Ascending aorta (tissue), 2 donors: ENCODE measurements at places on chromosomes 16 and 17. TPM values are rescaled to one million over a fixed set of nuclear protein-coding genes. Genes with fewer than 3 reads are reported as not detected.
A peak's percentile ranks its signal among the peaks of the same experiment; 100 is the strongest.

DNA sequence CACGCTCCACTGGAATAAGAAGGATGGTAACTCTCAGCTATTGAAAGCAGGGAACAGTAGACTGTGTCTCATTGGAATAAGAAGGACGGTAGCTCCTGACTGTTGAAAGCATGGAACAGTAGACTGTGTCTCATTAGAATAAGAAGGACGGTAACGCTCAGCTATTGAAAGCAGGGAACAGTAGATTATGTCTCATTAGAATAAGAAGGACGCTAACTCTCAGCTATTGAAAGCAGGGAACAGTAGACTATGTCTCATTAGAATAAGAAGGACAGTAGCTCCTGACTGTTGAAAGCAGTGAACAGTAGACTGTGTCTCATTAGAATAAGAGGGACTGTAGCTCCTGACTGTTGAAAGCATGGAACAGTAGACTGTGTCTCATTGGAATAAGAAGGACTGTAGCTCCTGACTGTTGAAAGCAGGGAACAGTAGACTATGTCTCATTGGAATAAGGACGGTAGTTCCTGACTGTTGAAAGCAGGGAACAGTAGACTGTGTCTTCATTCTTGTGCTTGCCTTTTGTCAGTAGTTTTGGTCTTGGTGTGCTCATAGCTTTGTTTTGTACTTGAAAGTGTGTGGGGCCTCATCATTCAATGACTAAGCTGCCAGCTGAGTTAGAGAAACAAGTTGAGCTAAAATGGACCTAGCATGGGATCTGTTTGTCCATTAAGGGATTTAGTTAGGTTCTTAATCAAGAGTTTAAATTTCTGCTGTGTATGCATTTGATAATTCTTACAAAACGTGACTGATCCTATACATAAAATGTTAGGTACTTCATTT is 58.5 kb downstream of the BANP start:
- no peak for DNase-seq
- no peak overlapping the region for H3K4me3 ChIP-seq
- no peaks in the 10 kb centered on the region for H3K27me3 ChIP-seq
- H3K36me3 ChIP-seq, result peaks cover 30% of the 10 kb centered on the region
- no peak overlapping the region for H3K27ac ChIP-seq
- H3K4me1 ChIP-seq, result no peaks in the 10 kb centered on the region

DNA sequence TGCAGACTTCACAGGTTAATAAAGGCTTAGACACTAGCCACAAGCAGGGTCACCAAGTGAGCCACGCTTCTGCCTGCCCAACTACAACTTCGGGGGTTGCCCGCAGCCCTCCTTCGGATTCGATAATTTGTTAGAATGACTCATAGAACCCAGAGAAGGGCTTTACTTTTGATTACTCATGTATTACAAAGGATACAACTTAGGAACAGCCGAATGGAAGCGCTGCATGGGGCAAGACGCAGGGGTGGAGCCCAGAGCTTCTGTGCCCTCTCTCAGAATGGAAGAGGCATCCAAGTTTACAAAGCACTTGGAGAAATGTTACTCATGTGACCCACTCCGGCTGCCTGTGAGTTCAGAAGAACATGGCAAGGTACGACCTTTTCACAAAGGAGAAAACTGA is 7.5 kb upstream of the CDH5 start:
- H3K4me3 ChIP-seq, result no peak overlapping the region
- H3K4me1 ChIP-seq, result no peaks in the 10 kb centered on the region
- no peaks in the 10 kb centered on the region for H3K36me3 ChIP-seq
- no peak overlapping the region for H3K27ac ChIP-seq

DNA sequence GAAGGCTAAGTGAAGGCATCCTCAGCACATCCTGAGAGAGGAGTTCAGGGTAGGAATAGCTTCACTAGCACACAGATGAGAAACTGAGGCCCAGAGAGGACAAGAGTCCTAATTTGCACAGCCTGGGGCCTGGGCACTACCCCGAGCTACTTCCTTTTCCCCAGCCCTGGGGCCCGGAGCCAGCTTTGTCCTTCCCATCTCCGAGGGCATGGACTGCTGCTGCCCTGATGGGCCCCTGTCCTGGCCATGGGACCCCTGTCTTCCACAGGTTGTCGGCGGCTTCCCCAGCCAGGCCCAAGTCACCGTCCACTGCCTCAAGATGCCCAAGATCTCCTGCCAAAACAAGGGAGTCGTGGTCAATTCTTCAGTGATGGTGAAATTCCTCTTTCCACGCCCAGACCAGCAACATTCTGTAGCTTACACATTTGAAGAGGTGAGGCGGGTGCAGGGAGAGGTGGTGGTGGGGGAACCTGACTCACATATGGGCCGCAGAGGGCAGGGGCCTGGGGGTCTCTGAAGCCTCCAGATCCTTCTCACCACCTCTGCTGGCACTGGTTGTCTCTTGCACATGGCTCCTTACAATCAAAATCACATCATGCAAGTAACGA is 11.4 kb upstream of the NLRC5 start:
- H3K27ac ChIP-seq, result no peak overlapping the region
- no peaks in the 10 kb centered on the region for H3K27me3 ChIP-seq
- no peak for DNase-seq
- H3K4me1 ChIP-seq, result peaks cover 9% of the 10 kb centered on the region

DNA sequence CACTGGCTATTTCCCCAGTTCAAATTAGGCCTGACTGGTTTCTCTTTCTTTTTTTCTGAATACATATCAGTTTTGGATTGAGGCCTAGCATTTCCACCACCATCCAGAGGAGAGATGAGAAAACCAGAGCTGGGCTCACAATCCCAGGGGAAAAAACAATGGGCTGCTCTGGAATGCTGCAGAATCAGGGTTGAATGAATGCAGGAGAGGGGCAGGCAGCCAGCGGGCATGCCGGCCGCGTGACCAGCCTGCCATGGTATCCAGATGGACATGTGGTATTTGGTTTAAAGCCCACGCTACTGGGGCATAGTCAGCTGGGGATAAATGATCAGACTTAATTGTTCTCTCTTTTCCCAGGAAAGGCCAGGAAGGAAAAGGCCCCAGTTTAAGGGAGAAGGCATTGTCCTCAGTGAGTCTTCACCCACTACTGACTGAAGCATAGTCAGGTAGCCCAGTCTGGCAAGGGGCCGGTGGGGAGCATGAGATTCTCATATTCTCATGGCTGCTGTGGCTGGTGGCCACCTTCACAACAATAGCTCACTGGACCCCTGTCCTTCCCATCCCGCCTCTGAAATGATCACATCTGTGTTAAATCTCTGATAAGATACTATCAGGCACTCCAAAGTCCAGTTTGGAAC is 38.7 kb upstream of the RHOT1 start:
- H3K4me1 ChIP-seq, result no peaks in the 10 kb centered on the region
- DNase-seq, result no peak
- H3K27ac ChIP-seq, result no peak overlapping the region
- no peaks in the 10 kb centered on the region for H3K27me3 ChIP-seq

DNA sequence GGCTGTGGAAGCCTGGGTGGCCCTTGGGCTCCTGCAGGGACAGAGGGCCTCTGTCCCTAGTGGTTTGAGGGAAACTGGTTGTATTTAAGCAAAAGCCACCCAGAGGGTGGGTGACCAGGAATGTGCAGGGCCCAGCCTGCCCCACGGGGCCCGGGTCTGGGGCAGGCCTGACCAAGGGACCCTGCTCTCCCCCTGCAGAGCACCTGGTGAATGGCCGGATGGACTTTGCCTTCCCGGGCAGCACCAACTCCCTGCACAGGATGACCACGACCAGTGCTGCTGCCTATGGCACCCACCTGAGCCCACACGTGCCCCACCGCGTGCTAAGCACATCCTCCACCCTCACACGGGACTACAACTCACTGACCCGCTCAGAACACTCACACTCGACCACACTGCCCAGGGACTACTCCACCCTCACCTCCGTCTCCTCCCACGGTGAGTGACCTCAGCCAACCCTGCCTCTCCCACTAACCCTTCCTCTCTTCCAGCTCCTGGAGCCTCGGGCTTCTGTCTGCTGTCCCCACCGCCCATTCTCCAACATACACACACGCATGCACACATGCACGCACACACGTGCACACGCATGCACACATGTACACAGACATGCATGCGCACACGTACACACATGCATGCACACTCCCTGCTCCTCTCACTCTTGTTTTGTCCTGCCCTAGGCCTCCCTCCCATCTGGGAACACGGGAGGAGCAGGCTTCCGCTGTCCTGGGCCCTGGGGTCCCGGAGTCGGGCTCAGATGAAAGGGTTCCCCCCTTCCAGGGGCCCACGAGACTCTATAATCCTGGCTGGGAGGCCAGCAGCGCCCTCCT is 10.4 kb downstream of the GALK1 start:
- no peak overlapping the region for H3K27ac ChIP-seq
- H3K36me3 ChIP-seq, result peaks cover 10% of the 10 kb centered on the region
- H3K4me1 ChIP-seq, result peaks cover 10% of the 10 kb centered on the region
- no peak overlapping the region for H3K4me3 ChIP-seq

- no peak for DNase-seq
- no peak overlapping the region for H3K4me3 ChIP-seq
- H3K27ac ChIP-seq, result no peak overlapping the region
- H3K36me3 ChIP-seq, result no peaks in the 10 kb centered on the region
These were observed 26.1 kb downstream of the TNS4 start for GRCh38 chr17:40475234-40475908.

DNA sequence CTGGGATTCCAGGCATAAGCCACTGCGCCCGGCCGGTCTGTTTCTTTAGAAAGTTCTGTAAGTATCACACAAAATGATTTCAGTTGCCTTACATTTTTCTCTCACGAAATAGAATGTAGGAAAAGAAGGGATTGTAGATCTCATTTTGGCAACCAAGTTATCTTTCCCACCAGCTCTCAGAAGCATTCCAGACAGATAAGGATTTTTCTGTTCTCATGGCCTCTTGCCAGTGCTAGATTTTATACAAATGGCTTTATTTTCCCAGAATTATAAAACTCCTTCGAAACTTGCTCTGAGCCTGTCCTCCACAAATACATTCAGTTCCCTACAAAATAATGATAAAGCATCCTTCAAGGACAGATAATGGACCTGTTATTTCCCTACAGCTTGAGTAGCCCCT is 46.9 kb downstream of the LCMT1 start:
- H3K27me3 ChIP-seq, result no peaks in the 10 kb centered on the region
- no peak overlapping the region for H3K27ac ChIP-seq
- no peak for DNase-seq
- H3K36me3 ChIP-seq, result peaks cover 83% of the 10 kb centered on the region
- H3K4me1 ChIP-seq, result no peaks in the 10 kb centered on the region

- H3K27me3 ChIP-seq, result no peaks in the 10 kb centered on the region
- peaks cover 17% of the 10 kb centered on the region for H3K4me1 ChIP-seq
- H3K4me3 ChIP-seq, result no peak overlapping the region
- H3K27ac ChIP-seq, result peak overlapping the region; percentile 64
- no peaks in the 10 kb centered on the region for H3K36me3 ChIP-seq
- DNase-seq, result peak; percentile 82
These were observed 30.8 kb downstream of the USP10 start for GRCh38 chr16:84730406-84731106.

DNA sequence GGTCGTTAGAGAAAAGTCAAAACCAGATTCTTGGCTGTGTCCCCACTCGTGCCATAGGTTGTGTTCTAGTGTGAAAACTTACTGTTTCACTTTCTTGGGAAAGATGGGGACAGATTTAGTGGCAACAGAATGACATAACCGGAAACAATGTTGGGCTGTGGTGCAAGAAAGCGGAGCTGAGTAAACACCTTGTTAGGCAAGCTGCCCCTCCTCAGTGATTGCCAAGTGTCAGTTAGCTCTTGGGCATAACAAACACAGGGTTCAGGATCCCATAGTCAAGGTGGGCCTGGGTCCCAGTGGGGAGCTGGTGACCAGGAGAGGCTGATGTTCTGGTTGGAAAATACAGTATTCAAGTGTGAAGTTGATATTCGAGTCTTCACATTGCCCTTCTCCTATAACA is 15.4 kb downstream of the UBN1 start:
- H3K4me1 ChIP-seq, result no peaks in the 10 kb centered on the region
- no peak for DNase-seq
- H3K36me3 ChIP-seq, result peaks cover 42% of the 10 kb centered on the region
- no peak overlapping the region for H3K4me3 ChIP-seq

DNA sequence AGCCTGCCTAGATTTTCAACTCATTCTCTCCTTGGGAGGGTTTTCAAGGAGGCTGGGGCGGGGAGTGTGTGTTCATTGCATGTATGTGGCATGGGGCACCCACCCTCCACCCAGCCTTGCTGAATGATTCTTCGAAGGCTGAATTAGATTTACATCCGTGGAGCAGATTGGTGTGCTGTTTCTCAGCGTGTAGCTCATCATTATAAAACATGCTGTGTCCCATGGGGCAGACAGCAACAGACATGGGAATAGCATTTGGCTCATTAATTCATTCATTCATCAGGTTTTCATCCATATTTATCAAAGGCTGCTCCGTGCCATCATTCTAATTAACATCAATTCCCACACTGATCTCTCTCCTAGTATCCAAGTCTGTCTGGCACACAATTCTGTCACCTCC is 10.6 kb upstream of the CD300A start:
- H3K27ac ChIP-seq, result no peak overlapping the region
- H3K27me3 ChIP-seq, result no peaks in the 10 kb centered on the region
- no peak for DNase-seq
- no peak overlapping the region for H3K4me3 ChIP-seq
- peaks cover 31% of the 10 kb centered on the region for H3K4me1 ChIP-seq

DNA sequence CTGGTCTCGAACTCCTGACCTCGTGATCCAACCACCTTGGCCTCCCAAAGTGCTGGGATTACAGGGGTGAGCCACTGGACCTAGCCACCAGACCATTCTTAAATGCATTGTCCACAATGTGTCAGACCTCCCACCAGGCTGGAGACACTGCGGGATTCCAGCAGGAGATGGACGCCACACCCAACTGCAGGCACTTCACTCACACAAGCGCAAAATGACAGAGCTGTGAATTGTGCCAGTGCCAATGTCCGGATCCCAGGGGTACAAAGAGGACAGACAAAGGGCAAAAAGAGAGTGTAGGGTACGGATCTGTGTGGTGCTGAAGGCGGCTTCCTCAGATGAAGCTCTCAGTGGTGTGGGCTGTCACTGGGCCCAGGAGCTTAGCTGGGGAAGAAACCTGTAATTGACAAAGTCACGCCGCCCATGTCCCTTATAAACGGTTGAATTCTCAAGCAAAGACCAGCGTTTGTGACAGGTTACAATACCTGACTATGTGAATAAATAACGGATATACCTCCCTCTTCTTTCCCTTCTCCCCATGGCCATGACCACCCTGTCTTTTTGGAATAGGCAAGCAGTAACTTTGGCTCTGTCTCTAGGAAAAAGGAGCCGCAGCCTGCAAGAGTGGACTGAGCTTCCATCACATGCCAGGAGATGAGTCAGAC is 40.0 kb downstream of the HS3ST3A1 start:
- H3K4me3 ChIP-seq, result no peak overlapping the region
- no peak overlapping the region for H3K27ac ChIP-seq
- no peaks in the 10 kb centered on the region for H3K27me3 ChIP-seq
- no peaks in the 10 kb centered on the region for H3K36me3 ChIP-seq
- no peaks in the 10 kb centered on the region for H3K4me1 ChIP-seq

GRCh38 chr16:79469999-79470398 is 130.5 kb downstream of the MAF start:
- DNase-seq, result peak; percentile 67
- H3K4me1 ChIP-seq, result no peaks in the 10 kb centered on the region
- no peak overlapping the region for H3K27ac ChIP-seq

The G6PC1 gene
- total RNA-seq, result not detected
